ELR (cell line): ENCODE measurements at places on chromosomes 11 and 22.

DNA sequence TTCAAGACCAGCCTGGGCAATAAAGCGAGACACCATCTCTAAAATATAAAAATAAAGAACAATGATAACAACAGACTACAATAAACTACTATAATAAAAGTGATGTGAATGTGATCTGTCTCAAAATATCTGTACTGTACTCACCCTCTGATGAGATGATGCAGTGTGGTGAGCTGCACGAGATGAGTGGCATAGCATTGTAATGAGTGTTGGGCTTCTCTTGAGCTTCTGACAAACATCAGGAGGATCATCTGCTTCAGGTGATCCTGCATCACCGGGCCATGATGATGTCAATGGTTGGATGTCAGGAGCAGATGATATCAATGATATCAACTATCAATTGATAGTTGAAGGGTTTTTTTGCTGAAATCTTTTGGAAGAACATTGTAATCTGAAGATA, 52.4 kb upstream of the INCENP start:
- peak; percentile 22 for DNase-seq

DNA sequence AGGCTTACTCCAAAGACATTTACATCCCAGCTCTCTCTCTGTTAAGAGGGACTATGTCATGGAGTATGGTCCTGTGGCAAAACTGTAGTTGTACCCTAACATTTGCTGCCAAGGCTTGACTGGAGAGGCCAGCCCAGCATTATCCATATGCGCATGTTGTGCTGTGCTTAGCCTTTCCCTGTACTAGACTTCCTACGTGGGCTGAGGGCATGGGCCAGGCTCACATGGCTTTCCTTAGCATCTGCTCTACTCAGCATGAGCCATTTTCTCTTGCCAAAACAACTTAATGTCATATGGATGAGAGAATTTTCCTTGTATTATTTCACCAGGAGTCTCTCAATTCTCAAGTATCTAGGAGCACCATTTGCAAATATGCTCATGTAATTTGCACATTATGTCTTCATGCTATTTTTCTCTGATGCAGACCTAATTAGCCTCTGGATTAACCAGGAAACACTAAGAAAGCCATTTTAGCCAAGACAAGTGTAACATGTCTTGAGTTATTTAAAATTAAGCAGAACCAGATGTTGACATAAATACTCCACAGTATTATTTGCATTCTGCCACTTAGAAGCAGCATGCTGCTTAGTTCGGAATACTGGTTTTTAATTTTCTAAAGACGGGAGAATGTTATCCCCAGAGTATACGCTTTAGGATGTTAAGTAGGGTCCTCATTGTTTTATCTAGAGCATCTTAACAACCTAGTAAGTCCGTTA, 71.7 kb upstream of the FAR1 start:
- no peak for DNase-seq

- DNase-seq, result peak; percentile 94
Measured at GRCh38 chr11:17786824-17787525, 52.4 kb downstream of the KCNC1 start.

- no peak for DNase-seq
Measured at GRCh38 chr11:130420478-130421198, 7.8 kb downstream of the ADAMTS8 start.

DNA sequence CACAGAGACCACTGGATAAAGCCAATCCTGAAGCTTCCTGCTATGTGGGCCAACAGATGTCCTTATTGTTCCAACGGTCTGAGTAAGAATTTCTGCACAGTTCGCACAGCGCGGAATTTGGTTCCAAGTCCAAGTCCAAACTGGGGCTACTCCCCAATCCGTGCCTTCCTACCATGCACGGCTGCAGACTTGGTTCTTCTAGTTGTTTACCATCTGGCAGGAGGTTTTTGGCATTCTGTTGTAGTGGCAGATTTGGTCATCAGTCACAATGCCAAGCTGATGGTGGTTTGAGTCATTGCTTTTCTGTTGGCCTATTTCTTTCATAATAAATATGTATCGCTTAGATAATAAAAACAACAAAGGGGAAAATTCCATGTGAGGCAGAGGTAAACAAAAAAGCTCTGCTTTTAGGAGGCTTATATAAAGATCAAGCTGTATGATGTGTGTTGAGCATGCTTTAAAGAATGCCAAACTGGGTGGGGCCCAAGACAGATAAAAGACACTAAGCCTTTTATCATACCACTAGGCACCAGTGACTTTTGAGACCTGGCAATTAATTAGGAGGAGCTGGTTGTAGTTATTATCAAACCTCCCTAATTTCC, 52.5 kb upstream of the SYN3 start:
- DNase-seq, result no peak

GRCh38 chr11:117934526-117935307, 5.5 kb upstream of the TMPRSS13 start:
- DNase-seq, result no peak

DNA sequence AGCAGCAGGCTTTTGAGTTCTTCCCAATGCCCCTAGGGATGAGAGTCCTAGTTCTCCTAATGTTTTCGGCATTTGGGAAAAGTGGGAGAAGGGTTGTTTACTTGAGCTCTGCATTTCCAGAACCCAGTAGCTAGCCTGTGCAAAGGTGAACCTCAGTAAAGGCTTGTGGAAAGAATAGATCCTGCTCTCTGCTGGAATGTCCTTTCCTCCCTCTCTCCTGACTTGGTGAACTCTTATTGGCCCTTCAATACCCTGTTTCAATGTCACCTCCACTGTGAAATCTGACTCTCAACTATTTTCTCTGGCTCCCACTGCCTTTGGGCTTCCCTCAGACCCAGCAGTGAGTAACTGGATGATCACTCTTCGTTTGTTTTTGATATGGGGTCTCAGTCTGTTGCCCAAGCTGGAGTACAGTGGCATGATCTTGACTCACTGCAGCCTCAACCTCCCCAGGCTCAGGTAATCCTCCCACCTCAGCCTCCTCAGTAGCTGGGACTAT, 2.4 kb upstream of the UVRAG start:
- peak; percentile 30 for DNase-seq

GRCh38 chr11:79363861-79364378, 76.9 kb downstream of the TENM4 start:
- no peak for DNase-seq

DNA sequence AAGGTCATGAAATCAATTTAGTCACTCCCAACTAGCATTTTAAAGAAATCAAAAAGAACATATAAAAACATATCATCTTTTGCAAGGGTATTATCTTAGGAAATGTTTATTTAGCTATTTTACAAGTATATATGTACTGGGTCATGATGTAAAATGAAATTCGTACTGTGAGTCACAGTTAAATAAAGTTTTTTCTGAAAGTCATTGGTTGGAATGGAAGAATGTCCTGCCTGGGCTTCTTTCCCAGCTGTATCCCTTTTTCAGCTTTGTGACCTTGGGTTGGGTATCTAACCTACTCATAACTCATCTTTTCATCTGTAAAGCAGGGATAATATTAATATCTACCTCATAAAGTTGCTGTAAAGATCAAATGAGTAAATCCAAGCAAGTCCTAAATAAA, 15.7 kb downstream of the FDX1 start:
- no peak for DNase-seq

DNA sequence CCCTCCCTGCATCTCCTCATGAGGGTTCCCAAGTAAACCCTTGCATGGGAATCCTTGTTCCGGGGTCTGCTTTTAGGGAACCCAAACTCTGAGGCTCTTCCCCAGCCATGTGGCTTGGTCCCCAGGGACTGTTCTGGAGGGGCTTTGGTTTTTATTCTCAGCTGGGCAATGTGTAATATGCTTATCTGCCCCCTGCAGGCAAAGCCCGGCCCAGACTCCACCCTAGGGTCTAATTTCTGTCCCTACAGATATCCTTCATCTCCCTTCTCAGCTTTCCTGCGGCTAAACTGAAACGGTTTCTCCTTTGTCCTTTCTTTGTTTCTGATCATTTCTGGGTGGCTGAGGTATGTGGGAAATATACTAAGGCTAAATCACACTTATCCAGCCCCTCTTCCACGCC, 37.1 kb downstream of the TST start:
- no peak for DNase-seq

- DNase-seq, result peak; percentile 85
Measured at GRCh38 chr11:74025467-74026166, 16.7 kb upstream of the UCP3 start.

- DNase-seq, result no peak
Measured at GRCh38 chr22:50317178-50317577, 9.6 kb downstream of the DENND6B start.

DNA sequence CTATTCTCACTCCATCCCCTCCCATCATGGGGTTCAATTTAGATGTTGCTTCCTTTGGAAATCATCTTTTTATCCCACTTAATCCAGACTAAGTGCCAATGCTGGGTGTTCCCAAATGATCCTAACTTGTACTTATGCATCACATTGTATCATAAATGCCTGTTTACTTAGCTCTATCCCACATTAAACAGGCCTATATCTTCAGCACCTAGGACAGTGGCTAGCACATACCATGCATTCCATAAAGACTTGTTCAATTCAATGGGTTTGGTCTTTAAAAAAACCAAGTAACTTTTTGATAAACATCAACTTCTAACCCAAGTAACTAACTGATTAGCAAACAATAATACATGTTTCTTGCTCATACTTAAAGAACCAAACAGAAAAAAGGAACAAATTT, 40.6 kb downstream of the RSF1 start:
- DNase-seq, result peak; percentile 50

GRCh38 chr22:32951076-32951806, 106.9 kb downstream of the SYN3 start:
- no peak for DNase-seq
